ENCODE measurements at places on chromosomes 5 and 9.

DNA sequence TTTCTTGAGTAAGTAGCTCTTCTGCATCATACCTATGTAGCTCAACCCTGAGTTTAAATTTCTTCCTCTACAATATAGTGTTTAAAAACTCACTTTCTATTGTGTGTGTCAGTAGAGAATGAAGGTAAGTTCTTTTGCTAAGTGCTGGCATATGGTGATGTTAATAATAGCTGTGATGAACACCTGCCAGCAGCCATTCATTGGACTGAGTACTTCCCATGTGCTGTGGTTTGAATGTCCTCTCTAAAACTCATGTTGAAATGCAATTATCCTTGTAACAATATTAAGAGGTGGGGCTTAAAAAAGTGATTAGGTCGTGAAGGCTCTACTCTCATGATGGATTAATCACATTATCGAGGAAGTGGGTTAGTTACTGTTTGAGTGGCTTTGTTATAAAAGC is 645.2 kb upstream of the RGMB start:
- no peak for DNase-seq

DNA sequence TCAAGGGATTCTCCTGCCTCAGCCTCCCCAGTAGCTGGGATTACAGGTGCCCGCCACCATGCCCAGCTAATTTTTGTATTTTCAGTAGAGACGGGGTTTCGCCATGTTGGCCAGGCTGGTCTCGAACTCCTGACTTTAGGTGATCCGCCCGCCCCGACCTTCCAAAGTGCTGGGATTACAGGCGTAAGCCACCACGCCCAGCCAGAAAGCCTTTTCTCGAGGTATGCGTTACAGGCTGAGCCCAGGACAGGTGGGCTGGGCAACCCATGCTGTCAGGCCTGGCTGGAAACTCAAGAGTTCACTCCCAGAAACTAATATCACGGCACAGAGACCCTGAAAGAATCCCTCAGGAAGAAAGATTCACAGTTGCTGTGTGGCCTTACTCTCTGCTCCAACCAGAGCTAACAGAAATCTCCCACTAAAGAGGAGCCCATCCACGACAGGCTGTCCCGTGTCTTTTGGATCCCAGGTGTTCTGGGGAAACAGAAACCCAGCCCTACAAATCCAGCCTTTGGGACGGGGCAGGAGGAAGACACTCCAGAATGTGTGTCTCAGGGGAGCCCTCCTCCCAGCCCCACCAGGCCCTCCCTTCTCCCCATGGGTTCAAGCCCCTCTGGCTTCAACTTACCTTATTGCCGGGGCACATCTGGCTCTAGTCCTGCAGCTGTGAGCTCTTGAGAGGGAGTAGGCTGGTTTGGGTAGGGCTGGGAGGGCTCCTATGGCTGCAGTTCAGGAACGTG is 400 bp downstream of the TIFAB start:
- no peak for DNase-seq

- peak; percentile 53 for DNase-seq
Observed at GRCh38 chr5:77852514-77853352, 76.6 kb upstream of the TBCA start.

GRCh38 chr5:179225387-179225786 is 119.9 kb downstream of the ADAMTS2 start:
- peak; percentile 7 for DNase-seq

DNA sequence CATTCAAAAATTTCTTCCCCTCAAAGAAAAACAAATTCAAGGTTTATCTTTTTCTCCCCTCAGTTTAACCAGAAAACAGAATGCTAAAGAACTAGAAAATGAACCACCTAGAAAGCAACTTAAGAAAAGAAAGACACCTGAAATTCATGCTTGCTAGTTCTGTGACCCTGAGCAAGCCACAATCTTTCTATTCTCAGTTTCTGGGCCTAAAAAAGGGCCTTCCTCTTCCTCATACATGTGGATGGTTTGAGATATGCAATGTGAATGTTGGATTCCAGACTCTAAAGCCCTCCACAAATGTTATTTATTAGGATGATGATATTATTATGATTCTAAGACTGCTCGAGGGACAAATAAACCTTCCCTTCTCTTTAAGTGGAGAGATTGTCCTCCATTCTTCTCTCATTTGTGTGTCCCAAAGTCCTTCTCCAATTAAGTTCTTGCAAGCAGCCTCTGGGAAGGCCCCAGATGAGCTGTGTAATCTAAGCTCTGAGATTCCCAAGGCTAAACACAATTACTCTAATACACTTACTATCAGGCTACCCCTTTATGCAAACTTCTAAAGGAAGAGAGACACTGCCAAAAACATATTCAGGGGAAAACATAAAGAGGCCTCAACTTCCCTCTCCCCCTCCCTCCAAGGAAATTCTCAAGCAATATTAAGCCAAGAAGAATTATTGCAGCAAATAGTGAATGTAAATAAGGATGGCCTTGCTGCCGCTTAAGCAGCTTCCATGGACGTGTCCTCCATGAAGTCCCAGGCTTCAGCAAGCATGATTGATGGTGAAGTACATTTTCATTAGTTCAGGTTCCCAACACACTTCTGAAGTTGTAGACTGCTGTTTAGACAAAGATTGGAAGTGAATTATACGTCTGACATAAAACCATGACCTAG is 80.2 kb downstream of the PRKACG start:
- no peak for DNase-seq

DNA sequence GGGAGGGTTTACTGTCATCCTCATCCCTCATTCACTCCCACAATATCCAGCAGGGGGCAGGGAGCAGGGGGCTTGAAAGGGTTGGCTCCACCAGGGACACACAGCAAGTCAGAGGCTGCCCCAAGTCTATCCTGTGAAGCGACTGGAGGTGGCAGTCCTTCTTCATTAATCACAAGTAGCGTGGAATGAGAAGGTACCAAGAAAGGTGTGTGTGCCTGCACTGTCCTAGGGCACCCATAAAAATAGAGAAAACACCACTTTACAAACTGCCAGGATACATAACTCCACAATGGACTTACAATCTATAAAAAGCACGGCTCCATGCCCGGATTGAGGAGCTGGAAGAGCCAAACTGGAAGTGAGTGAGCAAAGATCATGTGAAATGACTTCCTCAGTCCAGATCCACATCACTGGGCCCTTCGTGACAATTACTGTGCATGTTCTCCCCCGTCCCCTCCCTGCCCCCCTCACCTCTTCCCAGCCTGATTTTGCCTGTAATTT is 183.9 kb downstream of the SLIT3 start:
- no peak for DNase-seq

GRCh38 chr9:131709771-131710431 is 30.0 kb downstream of the RAPGEF1 start:
- DNase-seq, result no peak

DNA sequence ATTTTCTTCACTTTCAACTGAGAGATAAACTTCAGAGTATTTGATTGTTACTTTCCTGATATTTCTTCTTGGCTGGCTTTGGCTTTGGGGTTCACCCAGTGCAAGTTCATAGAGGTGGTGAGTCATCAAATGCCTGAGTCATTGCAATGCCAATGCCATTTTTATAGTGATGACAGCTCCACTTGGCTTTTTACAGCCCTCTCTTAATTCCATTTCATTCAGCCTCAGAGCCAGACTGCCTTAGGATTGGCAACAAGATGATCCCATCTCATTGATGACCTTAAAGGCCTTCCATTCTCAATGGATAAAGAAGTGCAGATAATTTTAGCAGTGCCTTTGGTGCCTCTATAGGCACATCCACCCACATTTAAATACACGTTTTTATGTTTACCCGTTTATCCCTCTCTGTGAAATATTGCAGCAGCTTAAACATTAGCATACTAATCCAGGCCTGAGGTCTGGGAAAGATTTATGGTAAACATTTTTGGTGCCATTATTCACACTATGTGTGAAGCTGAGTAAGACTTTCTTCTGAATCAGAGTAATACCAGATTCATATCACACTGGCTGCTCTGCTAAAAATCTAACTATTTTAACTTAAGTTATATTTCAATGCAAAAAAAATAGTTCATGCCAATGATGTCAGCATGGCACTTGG is 88.9 kb upstream of the TYRP1 start:
- DNase-seq, result peak; percentile 11

- no peak for DNase-seq
Observed at GRCh38 chr9:16090907-16091629, 538.2 kb downstream of the CCDC171 start.

- no peak for DNase-seq
Observed at GRCh38 chr9:112605518-112605917, 112.4 kb downstream of the INIP start.

GRCh38 chr5:61357745-61358144 is 25.7 kb downstream of the ZSWIM6 start:
- no peak for DNase-seq

- DNase-seq, result no peak
Observed at GRCh38 chr5:59813761-59814536, 79.6 kb downstream of the PDE4D start.

DNA sequence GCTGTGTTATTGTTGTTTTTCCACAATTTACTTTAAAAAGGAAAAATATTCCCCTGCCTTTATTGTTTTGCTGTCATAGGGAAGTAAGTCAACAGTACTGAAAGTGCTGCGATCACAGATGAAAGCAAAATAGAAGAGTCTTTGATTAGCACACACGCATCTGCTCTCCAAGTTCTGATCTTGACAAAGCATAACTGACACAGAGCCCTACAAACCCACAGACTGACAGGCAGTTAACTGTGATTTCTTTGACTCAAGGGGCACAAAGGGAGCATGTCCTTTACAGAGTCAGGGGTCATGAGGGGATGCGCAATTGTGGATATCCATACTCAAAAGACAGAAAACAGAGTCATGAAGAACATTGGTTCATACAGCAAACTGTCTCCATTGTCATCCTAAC is 123.7 kb downstream of the SNCAIP start:
- no peak for DNase-seq

- no peak for DNase-seq
Observed at GRCh38 chr5:14995229-14995628, 123.7 kb upstream of the ANKH start.

DNA sequence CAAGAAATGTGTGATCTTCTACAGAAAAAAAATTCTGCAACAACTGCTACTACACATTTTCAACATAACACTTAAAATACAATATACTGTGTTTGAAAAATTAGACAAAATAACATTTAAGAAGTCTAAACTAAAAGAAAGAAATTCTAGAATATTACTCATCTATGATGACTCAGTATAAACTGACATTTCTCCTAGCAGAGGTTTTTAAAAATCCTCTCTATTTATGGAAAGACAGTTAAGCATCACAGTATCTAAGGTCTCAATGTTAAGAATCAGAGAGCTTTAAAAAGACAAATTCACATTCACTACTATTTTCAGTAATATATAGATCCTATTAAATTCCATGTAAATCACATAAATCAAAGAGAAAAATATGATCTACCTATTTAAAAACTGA is 61.3 kb downstream of the NR2F1-AS1 start:
- no peak for DNase-seq

- DNase-seq, result no peak
Observed at GRCh38 chr5:129670957-129671500, 76.9 kb upstream of the MINAR2 start.

DNA sequence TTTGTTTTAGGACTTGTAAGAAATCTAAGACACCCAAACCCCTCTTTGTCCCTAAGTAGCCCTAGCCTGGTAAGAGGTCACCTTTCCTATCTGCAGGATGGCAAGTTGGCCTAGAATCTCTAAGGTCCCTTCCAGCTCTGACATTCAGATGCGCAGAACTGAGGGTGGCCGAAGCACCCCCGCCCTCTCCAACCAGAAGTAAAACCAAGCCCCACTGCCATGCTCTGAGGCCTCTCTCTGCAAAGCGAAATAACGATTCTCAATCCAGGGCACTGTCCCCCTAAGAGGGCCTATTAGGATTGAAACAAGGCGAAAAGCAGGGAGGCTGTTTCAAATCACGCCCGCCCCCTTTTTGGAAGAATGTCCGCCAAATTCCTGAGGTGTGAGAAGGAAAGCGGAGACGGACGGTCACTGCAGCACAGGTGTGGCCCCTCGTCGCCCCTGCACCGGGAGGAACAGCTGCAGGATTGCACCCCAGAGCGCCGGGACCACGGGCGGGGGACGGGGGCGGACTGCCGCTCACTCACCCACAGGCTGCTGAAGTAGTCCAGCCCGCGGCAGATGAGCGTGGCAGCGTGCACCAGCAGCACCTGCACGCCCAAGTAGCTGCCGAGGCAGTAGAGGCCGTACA is 824 bp downstream of the TMEM245 start:
- DNase-seq, result no peak

DNA sequence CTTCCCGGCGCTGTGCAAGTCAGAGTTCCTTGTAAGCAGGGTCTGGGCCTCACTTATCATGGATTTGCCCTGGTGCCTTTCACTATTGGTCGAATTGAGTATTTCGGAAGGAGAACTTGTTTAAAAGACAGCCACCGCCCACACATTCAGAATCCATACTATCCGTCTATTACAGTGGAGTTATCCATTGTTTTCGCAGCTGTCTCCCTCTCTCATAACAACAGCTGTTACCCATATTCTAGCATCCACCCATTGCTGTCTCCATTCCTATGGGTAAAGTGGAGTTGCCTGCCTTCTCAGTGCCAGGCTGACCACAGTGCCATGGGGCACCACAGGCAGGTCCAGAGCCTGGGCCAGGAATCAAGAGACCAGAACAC is 20.2 kb downstream of the FAXDC2 start:
- no peak for DNase-seq

DNA sequence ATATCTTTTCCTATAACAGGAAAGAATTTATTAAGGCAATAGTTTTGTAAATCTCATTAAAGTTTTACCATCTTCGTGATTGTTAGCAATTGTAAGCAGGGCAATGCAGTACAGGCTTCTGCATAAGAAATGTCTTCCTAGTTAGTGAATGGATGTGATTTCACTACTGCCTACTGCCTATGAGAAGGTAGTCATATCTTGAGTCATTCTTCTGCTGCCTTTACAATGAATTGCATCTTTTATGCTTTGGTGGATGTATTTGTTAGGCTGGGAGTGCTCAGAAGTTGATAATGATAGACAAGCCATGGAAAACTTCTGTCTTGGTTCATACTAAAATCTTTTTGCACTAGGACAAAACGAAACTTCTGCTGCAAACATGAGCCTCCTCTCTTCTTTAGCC is 128.0 kb downstream of the ADAMTSL1 start:
- DNase-seq, result no peak

DNA sequence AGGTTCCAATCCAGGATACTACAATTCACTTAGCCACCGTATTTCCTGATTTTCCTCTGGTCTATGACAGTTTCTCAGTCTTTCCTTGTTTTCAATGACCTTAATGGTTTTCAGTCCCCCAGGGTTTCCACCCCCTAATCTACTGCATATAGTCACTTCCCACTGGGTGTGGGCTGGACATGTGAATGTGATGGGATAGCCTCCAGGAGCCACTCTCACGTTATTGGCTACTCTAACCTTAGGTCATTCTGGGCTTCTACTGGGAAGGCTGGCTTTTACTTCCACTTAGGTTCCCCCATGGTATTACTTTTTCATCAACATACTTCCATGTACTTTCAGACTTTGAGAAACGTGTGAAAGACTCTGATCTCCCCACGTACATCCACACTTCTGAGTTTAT is 46.5 kb downstream of the ISOC1 start:
- DNase-seq, result no peak

- no peak for DNase-seq
Observed at GRCh38 chr5:122392824-122393223, 80.8 kb downstream of the SNCAIP start.

DNA sequence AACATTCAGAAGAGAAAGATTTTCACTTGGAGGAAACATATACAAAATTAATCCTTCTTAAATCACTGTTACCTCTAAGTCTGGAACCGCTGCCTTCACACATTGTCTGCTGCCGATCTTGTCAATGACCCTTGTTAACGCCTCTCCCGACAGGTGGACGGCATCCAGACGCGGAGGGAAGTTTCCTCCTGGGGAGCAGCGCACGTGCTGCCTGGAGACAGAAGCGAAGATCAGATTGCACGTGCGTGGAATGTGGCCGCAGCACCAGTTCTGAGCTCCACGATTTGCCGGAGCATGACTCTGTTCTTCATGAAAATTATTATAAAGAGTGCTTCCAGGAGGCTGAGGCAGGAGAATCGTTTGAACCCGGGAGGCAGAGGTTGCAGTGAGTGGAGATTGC is 183.6 kb upstream of the IRX4 start:
- DNase-seq, result no peak
